IPS-NIHi11 (cell line): ENCODE measurements at places on chromosomes 11 and 22.
A peak's percentile ranks its signal among the peaks of the same experiment; 100 is the strongest.

DNA sequence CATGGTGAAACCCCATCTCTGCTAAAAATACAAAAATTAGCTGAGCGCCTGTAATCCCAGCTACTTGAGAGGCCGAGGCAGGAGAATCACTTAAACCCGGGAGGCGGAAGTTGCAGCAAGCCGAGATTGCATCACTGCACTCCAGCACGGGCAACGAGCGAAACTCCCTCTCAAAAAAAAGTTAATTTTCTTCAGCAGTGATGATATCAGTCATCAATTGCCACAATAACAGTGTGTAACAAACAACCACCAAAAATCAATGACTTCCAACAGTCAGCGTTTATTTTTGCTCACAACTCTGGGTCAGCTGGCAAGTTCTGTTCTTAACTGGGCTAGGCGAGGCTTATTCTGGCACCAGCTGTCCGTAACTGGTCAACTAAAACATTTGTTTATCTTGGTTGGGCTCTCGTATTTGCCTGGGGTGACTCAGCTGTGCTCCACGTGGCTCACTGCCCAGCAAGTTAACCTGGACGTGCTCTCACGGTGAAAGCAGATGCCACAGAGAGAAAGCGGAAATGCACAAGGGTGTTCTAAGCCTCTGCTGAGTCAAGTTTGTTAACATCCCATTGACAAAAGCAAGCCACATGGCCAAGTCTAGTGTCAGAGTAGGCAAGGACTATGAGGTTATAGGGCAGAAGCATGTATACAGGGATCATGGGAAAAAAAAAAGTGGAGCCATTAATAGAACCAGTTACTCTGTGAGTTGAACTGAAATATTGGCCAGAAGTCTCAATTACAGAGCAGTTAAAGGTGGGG, 52.1 kb downstream of the LHFPL7 start:
- peak; percentile 58 for DNase-seq

GRCh38 chr22:26789951-26790350, 132.6 kb downstream of the MIAT start:
- no peak for DNase-seq

DNA sequence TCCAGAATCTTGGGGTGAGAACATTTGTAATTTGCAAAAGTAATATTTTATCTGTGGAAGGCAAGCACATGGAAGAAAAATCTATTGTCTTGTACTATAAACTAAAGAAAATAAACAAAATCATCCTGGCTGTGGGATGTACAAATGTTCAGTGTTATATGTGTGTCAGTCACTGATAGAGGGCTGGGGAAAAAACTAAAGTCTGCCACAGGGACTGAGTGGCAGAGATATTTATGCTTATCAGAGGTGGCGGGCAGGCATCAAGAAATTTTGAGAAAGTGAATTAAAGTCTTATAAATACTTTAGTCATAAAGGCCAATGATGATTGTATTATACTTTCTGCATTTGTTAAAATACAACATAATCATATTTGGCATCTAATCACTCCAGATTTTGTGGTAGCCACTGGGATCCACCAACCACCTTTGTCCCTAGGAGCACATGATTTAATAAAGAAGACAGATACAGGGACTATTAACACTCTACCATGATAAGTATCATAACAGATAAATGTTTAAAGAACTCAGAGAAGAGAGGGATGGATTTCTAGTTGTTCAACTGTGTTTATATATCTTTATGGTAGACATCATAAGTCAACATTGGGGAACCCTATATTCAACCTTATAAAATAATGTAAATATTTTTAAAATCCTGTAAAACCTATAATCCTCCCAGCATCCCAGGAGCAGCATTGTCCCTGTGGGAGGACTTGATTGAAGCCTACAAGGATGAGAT, 2.6 kb upstream of the ENDOD1 start:
- DNase-seq, result no peak

DNA sequence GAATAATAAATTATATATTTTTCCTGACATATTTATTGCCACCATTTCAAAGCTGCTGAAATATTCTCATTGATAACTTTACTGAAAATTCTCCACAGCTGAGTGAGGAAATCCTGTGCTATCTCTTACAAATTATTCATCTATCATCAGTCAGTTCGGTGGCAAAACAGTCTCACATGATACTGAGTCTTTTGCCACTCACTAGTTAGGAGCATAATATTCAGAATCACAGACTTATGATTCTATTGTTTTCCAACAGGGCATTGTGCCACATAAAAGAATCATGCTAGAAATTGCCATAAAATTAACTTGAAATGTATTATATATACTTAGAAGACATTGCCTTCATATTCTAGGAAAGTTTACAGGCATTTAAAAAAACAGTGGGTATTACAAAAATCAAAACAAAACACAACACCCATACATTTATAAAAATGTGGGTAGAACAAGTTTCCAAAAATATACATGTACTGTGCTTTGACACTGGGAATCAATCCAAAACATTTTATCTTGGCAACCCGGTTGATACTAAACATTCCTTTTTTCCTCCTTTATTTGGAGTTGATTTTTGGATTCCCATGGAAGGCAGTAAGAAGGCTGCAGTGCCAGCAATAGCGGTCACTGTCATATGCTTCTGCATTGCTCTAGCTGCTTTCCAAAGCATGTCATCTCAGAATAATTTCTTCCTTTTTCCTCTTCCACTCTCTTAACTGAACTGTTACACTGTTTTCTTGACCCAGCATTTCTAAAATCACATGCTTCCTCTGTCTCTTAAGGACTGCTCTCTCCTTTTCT, 42.5 kb downstream of the ATG16L2 start:
- no peak for DNase-seq

GRCh38 chr11:88307749-88308425, 29.6 kb downstream of the CTSC start:
- DNase-seq, result peak; percentile 31

DNA sequence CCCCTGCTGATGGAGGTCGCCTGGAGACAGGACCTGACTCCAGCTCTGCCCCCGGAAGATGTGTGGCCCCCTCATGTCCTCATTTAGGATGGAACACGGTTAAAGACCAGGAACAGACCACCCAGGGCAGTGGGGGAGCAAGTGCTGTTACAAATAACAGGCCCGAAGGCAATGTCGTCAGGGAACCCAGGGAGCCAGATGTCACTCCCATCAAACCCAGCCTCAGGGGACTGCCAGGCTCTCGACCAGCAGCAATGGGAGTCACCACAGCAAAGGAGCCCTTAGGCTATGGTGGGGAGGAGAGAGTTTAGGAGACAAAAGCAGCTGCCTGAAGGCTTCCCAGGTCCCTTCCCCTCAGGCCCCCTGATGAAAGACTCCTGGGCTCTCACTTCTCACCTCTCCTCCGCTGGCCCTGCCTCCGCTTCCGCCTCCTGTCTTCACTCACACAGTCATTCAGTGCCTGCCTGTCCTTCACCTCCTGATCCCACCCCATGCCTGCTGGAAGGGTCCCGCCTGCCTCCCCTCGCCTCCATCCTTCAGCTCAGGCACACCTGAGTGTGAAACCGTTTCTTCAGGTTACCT, 4.4 kb downstream of the RPS19BP1 start:
- no peak for DNase-seq

- DNase-seq, result no peak
Measured at GRCh38 chr11:47047972-47048371, 111.4 kb downstream of the CSTPP1 start.

- DNase-seq, result no peak
Measured at GRCh38 chr11:120244476-120245365, 4.8 kb downstream of the POU2F3 start.

- DNase-seq, result no peak
Measured at GRCh38 chr11:125743681-125744080, 2.4 kb upstream of the PATE1 start.

- no peak for DNase-seq
Measured at GRCh38 chr11:121207485-121208115, 85.0 kb upstream of the SC5D start.

GRCh38 chr11:128900468-128900867, 9.3 kb downstream of the KCNJ5 start:
- DNase-seq, result no peak

DNA sequence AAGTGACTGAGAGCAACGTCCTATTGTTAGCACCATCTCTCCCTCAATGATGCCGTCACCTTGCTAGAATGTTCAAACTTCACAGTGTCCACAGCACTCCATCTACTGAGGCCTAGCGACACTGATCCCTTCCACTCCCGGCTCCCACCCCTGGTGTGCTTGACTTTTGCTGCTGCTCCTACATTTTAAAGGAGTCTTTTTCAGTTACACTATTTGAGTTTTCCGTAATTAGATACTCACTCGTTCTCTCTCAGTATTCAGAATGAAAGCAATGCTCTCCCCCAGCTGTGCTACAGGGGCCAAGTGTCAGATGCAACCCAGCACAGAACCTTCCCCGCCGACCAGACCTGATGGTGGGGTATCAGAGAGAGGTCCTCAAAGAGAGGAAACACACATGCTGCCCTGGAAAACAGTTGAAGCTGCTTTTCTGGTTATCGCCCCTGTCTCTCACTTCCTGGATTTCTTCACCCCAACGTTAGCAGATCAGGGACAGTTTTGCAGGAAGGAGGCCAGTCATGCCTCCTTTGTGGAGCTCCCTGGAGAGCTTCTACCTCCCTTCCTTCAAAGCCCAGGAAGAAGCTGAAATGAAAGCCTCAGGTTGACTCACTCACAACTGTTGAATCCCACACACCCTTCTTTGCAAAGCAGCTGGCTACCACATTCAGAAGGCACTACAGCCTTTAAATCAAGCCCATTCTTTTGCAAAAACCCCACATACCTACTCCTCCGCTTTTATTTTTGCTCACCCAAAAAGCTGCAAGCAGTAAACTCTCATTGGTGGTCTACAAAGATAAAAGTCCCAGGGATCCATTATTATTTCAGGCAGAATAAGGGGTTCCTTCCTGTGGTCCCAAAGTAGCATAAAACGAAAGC, 23.5 kb downstream of the LARGE1 start:
- DNase-seq, result peak; percentile 64

DNA sequence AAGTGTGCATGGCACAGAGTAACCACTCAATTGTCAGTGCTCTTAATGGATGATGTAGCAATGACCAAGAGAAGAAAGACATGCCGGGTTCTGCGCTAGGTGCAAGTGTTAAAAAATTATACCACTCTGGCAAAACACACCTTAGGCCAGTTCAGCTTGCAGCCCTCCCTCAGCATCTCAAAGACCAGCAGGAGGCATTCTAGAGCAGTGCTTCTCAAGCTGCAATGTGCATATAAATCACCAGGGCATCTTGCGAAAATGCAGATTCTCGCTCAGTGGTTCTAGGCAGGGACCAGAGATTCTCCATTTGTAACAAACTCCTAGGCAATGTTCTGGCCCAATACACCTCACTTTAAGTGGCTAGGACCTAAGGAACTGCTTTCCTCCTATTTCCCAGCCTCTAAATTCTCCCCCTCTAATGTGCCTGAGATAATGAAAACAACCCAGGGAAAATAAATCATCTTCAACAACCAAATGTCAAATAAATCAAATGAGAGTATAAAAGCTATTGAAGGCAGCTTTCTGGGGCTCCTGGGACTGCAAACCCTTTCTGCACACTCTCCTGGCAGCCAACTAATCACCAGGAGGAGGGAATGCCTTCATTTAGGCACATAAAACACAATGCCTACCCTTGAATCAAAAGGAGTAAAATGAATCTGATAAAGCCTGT, 337.2 kb upstream of the API5 start:
- DNase-seq, result peak; percentile 13

DNA sequence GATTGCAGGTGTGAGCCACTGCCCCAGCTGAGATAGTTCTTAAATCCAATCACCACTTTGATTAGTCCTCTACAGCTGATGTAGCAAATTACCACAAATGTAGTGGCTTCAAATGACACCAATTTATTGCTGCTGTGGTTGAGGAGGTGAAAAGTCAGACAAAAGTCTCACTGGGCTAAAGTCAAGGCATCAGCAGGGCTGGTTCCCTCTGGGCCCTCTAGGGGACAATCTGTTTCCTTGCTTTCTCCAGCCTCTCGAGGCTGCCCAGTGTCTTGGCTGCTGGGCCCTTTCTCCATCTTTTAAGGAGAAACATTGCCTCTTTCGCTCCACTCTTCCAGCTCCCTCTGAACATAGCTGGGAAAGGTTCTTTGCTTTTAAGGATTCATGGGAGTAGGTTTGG, 50.5 kb upstream of the SHANK2 start:
- no peak for DNase-seq

GRCh38 chr11:40125054-40125453, 1334.4 kb downstream of the LRRC4C start:
- no peak for DNase-seq

GRCh38 chr22:47995718-47996117, 1233.3 kb downstream of the TBC1D22A start:
- no peak for DNase-seq

DNA sequence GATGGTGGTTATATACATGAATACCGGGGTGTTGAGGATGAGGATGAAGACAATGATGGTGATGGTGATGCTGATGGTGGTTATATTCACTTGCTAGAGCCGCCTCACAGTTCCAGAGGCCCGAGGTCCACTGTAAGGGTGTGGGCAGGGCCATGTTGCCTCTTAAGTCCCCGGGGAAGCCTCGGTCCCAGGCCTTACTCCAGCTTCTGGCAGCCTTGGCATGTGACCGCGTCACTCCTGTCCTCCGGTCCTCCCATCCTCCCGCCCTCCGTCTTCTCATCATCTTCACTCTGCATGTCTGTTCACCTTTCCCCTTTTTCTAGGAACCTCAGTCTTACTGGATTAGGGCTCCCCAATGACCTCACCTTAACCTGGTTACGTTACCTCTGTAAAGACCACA, 54.6 kb downstream of the IGLL1 start:
- DNase-seq, result no peak

DNA sequence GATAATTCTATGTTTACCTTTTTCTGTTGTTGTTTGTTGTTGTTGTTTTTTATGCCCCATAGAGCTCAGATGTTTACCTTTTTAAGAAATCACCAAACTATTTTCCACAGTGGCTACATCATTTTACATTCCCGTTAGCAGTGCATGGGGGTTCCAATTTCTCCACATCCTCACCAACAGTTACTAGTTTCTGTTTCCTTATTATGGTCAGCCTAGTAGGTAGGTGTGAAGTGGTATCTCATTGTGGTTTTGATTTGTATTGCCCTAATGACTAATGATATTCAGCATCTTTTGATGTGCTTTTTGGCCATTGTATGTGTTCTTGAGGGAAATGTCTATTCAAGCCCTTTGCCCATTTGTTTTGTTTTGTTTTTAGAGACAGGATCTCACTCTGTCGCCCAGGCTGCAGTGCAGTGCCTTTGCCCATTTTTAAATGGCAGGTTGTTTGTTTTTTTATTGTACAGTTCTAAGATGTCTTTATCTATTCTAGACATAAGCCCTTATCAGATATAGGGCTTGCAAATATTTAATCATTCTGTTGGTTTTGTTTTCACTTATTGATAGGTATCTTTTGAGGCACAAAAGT, 27.5 kb downstream of the CHEK2 start:
- DNase-seq, result no peak

DNA sequence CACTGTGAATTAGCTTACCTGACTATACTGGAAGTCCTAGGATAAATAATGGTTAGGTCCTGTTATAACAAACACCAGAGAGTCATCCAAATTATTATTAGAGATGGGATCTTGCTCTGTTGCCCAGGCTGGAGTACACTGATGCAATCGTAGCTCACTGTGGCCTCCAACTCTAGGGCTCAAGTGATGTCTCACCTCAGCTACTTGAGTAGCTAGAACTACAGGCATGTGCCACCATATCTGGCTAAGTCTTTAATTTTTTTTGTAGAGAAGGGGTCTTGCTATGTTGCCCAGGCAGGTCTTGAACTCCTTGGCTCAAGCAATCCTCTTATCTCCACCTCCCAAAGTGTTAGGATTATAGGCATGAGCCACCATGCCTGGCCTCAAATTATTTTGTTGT, 37.2 kb downstream of the OSBP start:
- no peak for DNase-seq

- DNase-seq, result no peak
Measured at GRCh38 chr11:134438542-134439537, 26.8 kb upstream of the B3GAT1 start.
